ENCODE measurements at places on chromosomes 4 and X.
A peak's percentile ranks its signal among the peaks of the same experiment; 100 is the strongest.

DNA sequence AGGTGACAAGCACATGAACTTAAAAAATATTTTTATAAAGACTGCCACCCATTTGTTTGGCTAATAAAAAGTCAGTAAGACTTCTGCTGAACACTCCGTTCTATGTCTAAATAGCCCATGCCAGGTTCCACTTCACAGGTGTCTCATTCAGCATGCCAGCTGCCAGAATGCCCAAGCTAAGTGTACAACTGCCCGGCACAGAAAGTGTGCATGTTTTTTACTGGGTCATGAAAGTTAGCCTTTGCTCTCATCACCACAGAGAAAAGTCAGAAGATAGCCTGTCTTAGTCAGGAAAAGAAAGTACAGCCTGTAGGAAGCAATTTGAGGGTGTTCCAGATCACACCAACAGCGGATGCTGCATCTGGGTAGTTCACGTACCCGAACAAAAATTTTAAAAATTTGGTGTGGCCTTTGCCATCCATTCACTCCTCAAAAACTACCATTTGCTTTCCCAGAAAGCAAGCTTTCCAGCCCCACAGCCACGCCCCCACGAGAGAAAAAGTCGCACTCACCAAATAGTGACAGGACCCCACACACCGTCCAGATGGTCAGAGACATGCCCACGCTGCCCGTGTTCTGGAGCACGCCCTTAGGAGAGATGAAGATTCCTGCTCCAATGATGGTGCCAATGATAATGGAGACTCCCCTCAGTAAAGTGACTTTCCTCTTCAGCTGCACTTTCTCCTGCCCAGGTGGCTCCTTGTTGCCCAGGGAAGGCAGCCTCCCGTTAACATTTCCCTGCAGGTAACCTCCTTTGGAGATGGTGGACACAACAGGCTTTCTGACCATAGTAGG is 671 bp downstream of the SLC7A11 start:
- no peak for DNase-seq

- DNase-seq: no peak
These were observed 54.5 kb upstream of the WDR1 start for GRCh38 chr4:10171055-10171454.

- DNase-seq: no peak
These were observed 531 bp downstream of the DGKQ start for GRCh38 chr4:972651-973424.

GRCh38 chr4:99753931-99754330 is 62.7 kb upstream of the DAPP1 start:
- no peak for DNase-seq

DNA sequence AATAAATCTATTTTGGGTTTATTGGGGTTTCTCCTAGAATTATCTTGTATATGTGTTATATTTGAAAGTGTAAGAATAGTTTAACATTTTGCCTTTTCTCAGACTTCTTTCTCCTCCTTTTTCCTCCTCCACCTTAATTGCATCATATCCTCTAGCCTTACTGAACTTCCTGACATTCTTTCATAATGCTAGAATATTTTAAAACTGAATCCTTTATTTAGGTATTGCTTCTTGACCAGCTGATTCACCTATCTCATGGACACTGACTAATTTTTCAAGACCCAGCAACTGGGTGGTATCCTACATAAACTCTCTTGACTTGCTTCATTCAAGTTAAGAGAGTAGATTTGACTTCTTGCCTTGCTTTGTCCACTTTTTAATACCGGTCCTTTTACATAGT is 1508.9 kb downstream of the STIM2 start:
- DNase-seq: no peak

GRCh38 chr4:177367336-177367735 is 57.7 kb downstream of the NEIL3 start:
- DNase-seq: peak; percentile 6

DNA sequence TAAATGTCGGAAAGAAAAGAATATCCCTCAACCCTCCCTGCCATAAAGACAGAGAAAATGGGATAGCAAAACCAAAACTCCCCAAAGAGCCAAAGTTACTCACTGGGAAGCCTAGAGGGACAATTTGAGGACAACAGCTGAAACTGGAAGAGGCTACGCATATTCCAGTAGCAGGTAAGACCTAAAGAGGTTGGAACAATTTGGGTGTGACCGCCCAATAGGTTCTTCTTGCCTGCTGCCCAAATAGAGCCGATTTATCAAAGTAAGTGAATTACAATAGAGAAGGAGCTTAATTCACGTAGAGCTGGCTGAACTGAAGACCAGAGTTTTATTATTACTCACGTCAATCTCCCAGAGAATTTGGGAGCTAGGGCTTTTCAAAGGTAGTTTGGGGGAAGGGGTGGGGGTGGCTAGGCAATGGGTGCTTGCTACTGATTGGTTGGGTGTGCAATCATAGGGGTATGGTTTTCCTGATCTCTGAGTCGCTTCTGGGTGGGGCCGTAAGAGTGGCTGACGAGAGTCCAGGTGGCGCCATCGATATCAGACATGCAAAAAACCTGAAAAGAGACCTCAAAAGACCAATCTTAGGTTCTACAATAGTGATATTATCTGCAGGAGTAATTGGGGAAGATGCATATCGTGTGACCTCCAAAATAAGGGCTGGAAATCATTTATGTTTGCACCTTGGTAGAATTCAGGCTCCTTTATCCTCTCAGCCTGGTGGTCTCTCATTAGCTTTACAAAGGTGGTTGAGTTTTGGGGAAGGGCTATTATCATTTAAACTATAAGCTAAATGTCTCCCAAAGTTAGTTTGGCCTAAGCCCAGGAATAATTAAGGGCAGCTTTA is 39.0 kb upstream of the SLC7A3 start:
- no peak for DNase-seq

- DNase-seq: no peak
These were observed 303.9 kb upstream of the GATB start for GRCh38 chr4:152064753-152065152.

GRCh38 chrX:581720-582298 is 48.8 kb upstream of the SHOX start:
- no peak for DNase-seq

- no peak for DNase-seq
These were observed 821 bp downstream of the CXCL8 start for GRCh38 chr4:73741031-73741749.

DNA sequence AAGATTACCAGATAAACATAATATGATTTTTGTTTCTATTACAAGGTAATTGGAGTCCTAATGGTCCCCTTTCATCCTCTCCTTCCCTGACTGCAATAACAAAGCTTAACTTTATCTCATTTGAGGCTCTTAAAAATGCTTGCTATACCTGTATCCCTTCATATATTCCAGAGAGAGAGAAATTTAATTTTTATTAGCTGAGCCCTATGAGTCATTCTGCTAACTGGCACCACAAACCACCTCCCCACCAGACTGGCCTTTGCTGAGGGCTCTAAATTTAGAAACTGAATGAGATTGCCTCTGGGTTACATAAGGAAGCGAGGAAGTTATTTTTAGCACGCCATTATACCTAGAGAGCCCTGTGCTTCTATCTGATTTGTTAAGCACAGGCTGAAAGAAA is 27.4 kb downstream of the CBLL2 start:
- no peak for DNase-seq

DNA sequence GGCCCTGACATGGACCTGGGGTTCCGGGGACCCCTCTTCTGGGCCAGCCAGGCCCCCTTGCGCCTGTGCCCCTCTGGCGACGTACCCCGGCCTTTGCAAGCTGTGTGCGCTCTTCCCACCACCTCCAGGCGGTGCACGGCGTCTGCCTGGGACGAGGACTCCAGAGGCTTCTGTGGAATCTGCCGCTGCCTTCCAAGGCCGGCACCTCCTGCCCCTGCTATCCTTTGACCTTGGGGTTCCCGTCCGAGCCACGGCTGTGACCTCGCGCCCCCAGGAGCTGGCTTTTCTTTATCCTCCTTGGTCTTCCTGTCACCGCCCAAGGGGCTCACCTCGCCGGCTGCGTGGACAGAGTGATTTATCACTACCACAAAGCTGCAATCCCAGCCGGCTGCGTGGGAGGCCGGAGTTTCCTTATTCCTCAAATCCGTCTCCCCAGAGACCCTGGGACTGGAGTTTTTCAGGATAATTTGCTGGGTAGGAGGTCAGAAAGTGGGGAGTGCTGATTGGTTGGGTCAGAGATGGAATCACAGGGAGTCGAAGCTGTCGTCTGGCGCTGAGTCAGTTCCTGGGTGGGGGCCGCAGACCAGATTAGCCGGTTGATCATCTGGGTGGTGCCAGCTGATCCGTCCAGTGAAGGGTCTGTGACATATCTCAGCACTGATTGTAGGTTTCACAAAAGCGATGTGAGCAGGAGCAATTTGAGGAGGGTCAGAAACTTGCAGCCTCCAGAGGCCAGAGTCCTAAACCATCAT is 19.8 kb upstream of the PLCXD1 start:
- no peak for DNase-seq

- no peak for DNase-seq
These were observed 203.9 kb downstream of the SOWAHB start for GRCh38 chr4:76694056-76694455.

DNA sequence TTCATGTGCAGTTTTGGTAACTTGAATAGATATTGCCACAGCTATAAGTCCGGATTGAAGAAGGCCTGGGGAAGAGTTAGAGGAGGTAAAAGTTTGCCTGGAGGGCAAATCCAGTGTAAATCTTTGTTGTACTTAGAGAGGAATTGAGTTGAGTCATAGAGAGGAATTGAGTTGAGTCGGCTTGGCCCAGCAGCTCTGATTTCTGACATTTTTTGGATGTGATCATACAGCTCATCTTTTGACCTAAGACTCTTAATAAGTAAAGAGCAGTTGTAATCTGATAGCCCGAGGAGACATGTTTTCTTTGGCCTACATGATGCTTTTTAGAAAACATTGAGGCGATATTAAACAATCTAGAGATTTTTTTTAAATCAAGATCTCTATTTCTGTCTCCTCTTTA is 3.9 kb downstream of the KIT start:
- no peak for DNase-seq

DNA sequence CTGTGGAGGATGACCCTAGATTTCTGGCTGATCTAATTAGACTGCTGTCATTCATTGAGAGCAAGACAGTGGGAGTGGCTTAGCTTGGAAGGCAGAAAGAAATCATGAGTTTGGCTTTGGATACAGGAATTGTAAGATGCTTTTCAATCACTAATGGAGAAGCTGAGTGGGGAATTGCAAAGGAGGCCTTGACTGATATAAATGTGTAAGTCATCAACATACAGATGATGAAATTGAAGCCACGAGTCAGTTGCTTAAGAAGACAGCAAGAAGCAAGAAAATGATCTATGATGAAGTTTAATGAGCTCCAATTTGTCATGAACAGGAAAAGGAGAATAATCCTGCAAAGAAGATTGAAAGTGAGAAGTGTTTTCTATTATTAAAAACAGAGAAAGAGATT is 136.7 kb upstream of the C1QTNF7 start:
- DNase-seq: no peak

DNA sequence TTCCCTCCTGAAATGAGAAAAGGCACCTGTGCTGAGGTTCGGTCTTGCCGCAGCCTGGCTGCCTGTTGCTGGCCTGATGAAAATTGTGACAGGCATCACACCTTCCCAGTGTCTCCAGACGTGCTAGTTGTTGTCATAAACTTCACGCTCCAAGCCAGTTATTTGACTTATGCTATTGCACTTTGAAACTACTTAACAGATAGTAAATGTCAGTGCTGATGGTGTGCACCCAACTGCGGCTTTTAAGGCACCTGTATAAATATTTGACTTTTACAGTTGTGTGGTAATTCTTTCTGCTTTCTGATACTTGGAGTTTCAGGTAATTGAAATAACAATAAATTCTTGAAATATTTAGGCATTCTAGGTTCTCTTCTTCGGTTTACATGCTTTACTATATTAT is 1.8 kb downstream of the WWC2 start:
- no peak for DNase-seq

DNA sequence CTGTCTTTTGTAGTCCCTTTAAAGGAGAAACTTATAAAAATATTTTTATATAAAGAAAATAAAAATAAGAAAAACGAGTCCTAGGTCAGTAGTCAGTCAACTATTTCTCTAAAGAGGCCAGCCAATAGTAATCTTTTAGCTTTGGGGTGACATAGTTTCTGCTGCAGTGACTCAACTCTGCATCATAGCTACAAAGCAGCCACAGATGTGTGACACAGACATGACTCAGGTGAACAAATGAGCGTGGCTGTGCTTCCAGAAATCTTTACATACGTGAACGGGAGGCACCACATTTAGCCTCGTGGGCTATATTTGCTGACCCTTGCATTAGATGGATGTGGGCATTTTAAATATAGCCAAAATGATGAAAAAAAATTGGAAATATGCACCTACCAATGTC is 1862.5 kb upstream of the TENM3 start:
- peak; percentile 20 for DNase-seq

- DNase-seq: no peak
These were observed 24.4 kb downstream of the PRDM5 start for GRCh38 chr4:120897981-120898719.

DNA sequence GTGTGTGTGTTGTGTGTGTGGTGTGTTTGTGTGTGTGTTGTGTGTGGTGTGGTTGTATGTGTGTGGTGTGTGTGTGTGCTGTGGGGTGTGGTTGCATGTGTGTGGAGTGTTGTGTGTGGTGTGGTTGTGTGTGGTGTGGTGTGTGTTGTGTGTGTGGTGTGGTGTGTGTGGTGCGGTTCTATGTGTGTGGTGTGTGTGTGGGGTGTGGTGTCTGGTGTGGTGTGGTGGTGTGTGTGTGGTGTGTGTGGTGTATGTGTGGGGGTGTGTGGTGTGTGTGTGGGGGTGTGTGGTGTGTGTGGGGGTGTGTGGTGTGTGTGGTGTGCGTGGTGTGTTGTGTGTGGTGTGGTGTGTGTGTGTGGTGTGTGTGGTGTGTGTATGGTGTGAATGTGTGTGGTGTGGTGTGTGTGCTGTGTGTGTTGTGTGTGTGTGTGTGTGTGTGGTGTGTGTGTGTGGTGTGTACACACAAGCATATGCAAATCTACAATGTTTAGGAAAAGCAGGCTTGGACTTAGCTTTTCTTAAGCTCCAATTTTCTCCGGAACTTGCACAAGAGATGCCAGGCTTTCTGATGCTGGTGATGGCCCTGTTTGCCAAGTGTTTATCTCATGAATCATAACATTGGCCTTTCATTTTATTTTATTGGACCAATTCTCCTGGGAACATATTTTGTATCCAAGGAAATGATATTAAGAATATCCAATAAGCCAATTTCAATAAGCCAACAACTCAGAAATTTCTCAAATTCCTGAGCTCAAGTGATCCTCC is 148.7 kb downstream of the SPATA18 start:
- DNase-seq: no peak

GRCh38 chr4:144750348-144750747 is 104.4 kb downstream of the HHIP start:
- no peak for DNase-seq

GRCh38 chr4:123578276-123579029 is 181.9 kb downstream of the SPRY1 start:
- DNase-seq: no peak

DNA sequence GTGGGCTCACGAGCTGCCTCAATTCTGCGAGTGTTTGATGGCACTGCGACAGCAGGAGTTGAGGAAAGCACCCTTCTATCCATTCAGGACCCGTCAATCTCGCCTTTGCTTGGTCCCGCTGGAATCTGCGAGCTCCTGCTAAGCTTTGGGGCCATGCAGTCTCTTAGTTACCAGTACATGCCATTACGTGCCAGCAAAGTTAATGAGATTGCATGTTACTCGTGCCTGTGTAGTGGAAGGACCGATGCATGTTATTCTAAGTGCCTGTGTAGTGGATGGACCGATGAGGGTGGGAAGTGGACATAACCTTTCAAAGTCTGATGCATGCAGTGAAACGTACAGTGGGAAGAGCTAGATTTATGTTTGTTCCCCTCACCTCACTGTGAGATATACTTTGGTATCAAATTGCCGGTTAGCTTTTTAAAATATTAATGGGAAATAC is 569 bp downstream of the RPS3A start:
- no peak for DNase-seq

- no peak for DNase-seq
These were observed 92.6 kb downstream of the CCSER1 start for GRCh38 chr4:90219822-90220221.

Data from AG04450 (cell line).